Fibroblast of upper back skin (primary cell): ENCODE measurements at places on chromosomes 5 and 9.

DNA sequence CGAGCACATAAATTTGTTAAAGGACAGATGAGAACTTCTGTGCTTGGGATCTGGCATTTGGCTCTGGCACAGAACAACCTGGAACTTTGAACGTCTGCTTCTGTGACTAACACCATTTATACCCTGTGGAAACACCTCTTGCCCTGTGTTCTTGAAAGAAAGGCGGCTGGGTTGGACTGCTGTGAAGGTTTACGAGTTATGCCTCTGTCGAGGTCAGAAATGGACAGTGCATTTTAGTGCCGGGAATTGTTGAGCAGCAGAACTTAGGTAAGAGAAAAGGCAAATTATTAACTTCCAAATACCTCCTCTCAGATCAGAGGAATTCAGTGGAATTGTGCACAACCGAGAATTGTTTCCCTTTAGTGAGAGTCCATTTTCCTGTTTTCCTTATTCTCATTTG is 14.1 kb upstream of the INIP start:
- DNase-seq, result no peak

- no peak for DNase-seq
Observed at GRCh38 chr5:95027775-95028174, 257.1 kb downstream of the MCTP1 start.

GRCh38 chr5:17378346-17378997 is 119.6 kb upstream of the TAF11L2 start:
- peak; percentile 65 for DNase-seq

GRCh38 chr9:6123416-6123815 is 92.2 kb upstream of the IL33 start:
- DNase-seq, result no peak

DNA sequence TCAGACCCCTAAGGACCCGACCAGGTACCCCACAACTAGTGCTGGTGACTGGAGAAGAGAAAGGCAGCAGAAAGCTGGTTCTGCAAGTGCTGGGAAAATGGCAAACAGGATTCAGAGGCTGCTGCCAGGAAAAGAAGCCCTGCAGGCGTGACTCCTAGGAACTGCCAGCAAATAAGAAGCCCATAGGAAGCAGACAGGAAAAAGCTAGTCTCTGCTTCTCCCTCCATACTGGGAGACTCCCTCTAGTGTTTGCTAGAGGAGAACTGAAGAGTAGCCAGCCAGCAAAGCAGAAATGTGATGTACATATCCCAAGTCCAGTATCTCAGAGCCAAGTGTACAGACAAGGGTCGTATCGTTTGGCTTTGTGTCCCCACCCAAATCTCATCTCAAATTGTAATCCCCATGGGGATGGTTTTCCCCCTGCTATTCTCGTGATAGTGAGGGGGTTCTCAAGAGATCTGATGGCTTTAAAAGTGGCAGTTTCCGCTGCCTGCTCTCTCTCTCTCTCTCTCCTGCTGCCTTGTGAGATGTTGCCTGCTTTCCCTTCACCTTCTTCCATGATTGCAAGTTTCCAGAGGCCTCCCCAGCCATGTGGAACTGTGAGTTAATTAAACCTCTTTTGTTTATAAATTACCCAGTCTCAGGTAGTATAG is 38.1 kb upstream of the TUSC1 start:
- peak; percentile 72 for DNase-seq

GRCh38 chr5:10401498-10401897 is 40.2 kb upstream of the ROPN1L start:
- no peak for DNase-seq

DNA sequence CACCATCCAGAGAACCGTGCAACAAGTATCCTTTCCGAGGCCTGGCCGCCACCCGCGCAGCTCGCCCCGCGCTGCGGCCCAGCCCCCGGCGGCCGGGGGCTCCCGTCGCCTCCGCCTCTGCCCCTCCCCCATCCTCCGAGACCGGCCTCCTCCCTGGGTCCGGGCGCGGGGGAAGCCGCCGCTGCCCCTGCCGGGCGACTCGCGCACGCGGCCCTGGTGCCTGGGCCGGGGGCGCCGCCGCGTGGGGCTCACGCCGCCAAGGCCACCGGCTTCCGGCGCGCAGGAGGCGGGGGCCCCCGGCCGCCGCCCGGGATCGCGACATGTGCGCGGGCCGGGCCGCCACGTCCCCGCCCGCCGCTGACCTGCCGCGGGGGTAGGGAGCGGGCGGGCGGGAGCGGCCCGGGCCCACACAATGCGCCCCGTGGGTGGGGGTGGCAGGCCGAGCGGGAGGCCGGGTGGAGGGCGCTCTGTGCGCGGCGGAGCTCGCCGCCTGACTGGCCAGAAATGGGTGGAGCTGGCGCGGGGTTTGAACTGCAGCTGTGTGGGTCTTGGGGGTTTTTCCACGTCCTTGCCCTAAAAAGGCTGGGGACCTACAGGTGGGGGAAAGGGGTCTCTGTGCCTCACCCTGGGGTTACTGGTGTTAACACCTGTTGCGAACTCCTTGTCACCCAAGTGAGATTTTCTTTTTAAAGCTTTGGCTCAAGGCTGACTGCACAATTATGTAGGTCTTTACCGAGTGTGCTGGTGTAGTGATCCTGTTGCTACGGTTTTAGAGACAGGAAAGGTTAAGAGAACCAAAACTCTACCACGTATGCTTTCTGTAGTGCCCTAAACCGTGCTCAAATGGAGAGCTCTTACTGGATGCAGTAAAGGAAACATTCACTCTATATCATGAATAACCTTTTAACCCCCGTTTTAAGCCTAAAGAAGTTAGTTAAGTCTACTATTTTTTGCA is 32.3 kb downstream of the TNPO1 start:
- DNase-seq, result peak; percentile 23

GRCh38 chr5:94793816-94794198 is 175.3 kb downstream of the SLF1 start:
- DNase-seq, result peak; percentile 33

DNA sequence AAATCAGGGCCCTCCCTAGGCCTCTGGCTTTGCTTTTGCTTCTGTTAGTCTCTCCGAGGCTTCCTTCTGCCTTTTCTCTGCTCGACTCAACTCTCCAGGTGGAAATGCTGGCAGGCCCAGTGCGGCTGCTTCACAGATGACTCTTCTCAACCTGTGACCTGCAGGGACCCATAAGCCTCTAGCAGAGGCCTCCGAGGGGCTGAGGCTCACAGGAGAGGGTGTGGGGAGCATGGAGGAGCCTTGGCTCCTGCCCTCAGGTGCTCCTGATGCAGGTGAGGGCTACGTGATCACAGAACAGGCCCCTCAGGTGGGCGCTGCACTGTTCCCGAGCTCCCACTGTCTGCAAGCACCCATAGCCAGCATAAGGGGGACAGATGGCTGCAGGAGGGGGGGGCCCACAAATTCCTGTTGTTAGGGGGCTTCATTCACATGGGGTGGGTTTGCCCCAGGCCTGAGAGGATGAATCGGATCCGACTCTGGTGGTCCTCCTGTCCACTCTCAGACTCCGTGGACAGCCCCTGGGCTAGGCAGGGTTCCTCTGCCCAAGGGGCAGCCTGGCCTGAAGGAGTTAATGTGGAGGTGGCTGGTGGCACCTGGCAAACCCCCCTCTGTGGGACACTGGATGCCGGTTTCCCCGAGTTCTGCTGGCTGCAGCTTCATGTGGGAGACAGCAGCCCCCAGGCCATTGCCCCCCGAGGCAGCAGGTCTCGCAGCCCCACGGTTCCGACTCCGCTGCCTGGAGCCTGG is 10.9 kb upstream of the FCN2 start:
- no peak for DNase-seq

DNA sequence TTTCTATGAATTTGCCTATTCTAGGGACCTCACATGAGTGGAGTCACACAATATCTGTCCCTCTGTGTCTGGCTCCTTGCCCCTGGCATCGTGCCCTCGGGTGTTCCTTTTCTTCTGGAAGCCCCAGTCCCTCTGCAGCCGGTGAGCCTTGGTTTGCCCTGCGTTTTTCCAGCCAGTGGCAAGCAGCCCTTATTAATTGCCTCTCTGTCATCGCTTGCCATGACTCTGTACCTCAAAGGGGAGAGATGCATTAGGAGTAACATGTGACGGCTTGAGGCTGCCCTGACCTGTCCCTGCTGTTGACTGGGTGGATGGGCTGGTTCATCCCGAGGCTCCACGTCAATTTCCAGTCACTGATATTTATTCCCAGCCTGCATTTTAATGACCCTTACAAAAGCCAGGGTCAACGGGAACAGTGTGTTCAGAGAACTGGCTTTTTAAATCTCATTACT is 87.3 kb downstream of the CFAP90 start:
- DNase-seq, result no peak

DNA sequence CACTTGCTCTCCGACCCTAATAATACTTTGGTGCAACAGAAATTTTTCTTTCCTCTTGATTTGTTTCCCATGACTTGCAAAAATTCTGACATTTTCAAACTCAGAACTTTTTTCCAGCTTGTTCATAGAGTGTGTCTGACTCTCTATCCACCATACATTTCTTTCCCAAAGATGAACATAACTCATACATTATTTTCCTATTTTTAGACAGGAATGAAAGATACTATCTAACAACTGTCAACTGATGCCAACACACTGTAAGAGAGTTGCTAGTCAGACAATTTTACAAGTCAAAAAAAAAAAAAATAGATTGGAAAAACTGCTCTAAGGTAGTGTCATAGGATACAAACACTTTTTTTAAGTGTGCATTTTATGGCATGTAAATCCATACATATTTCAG is 1001.0 kb upstream of the WWC1 start:
- no peak for DNase-seq

DNA sequence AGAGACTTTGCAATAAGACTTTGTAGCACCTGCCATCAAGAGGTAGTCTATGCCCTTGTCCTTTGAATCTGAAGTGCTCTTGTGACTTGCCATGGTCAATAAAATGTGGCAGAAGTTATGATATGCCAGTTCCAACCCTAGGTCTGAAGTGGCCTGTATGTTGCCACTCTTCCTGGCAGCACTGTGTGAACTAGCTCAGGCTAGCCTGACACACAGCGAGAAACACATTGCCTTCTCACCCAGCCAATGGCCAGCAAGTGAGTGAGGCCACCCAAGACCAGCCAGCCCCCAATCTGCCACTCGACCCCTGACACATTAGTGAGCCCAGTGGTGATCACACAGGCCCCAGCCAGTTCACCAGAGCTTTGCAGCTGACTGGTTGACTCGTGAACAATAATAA is 52.7 kb upstream of the OSMR start:
- no peak for DNase-seq
